MCF 10A (cell line): ENCODE measurements at places on chromosomes 5 and 9. TPM values are rescaled to one million over a fixed set of nuclear protein-coding genes. Genes with fewer than 3 reads are reported as not detected.

- DNase-seq = peak; percentile 45
These were observed 430.9 kb downstream of the DMAC1 start for GRCh38 chr9:7368410-7369292.

- no peak for DNase-seq
These were observed 28.8 kb upstream of the CDC23 start for GRCh38 chr5:138241688-138242571.

The TAF1L gene
- total RNA-seq = not detected in 2 replicates

GRCh38 chr9:86469476-86470250 is 115.5 kb upstream of the TUT7 start:
- no peak for DNase-seq

The TRPM6 gene
- 0.22 TPM in 1 of 2 replicates, not detected in the other for total RNA-seq
